ENCODE measurements at places on chromosomes 4 and X.
A peak's percentile ranks its signal among the peaks of the same experiment; 100 is the strongest.

- peak; percentile 4 for DNase-seq
Measured at GRCh38 chr4:99655308-99656081, 2.1 kb downstream of the C4orf54 start.

DNA sequence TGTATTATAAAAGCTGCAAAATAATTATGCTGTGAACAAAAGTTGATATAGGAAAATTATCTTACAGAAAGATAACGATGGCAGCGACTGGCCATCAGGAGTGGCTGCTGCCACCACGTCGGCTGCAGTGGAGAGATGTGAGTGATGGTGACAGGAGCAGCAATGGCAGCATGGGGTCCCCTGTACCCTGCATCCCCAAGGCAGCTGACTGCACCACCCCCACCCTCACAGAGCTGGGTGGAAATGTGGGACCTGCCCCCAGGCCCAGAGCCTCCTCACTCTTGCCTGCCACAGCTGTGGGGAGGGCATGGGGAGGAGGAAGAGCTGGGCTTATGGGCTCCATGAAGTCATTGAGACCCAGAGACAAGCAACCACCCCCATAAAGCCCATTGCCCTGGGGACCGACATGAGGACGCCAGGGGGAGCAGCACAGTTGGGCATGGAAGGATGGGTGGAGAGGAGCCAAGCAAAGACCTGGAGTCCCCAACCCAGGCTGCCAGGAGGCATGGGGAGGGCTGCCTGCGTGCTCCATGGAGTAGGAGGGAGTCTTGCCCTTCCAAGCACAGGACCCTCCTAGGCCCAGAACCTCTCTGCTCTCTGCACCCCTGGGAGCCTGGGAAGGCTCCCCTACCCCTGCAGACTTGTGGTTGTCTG is 1090.5 kb downstream of the PCDH18 start:
- no peak for DNase-seq

GRCh38 chr4:6824071-6824470 is 41.5 kb downstream of the KIAA0232 start:
- DNase-seq: no peak

DNA sequence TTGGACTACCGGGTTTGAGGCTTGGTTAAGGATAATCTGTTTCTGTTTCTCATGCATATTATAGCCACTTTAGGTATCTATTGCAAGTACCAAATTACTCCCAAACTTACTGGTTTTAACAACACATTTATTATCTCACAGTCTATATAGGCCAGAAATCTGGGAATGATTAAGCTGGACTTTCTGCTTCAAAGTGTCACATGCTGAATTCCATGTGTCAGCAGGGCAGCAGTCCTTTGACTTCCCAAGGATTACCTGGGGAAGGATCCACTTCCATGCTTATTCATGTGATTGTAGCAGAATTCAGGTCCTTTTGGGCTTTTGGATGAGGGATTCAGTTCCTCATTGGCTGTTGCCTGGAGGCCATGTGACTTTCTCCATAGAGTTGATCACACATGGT is 349.0 kb upstream of the TRAM1L1 start:
- DNase-seq: no peak

DNA sequence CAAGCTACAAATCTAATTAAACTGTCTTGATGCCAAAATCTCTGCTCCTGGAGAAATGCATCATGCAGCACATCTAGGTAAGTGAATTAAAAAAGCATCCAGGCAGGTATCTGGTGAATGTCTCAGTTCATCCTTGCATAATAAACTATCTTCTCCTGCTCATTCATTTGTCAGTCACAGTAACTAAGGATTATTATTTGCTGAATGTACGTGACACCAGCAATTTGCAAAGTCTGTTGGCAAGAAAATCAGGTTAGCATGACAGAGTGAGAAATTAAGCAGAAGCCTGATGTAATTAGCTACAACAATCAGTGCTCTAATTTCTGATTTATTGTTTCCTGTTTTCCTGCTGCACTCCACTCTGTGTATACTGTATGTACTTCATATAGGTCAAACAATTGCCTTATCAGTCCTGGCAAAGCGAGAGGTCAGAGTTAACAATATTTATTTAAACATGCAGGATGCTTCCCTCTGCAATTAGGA is 213.6 kb downstream of the FBXO8 start:
- DNase-seq: no peak

- DNase-seq: no peak
Measured at GRCh38 chr4:172650758-172651530, 517.7 kb upstream of the GALNT7 start.

GRCh38 chrX:85851418-85851817 is 195.9 kb downstream of the CHM start:
- no peak for DNase-seq

DNA sequence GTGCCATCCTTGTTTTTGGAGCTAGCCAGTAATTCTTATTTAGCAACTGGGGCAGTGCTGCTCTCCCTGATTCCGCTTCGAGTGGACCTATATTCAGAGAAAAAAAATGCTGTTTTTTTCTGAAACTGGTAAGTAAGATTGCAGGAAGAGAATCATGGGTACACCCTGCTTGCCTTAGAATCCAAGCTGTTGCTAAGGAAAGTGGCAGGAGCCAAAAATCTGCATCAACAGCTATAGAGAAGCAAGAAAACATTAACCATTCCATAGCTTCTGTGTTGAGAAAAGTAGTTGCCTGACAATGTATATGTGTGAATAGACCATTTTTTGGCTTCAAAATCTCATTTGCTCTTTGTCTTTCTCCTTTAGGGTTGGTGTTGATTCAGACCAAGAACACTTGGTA is 44.5 kb downstream of the SLC9A6 start:
- no peak for DNase-seq
